ENCODE measurements at places on chromosomes 7 and 10.

GRCh38 chr7:101945034-101945758 is 127.8 kb downstream of the CUX1 start:
- no peak for DNase-seq

- DNase-seq: no peak
These were observed 60.4 kb upstream of the INSIG1 start for GRCh38 chr7:155237297-155237696.

GRCh38 chr10:7519351-7519750 is 108.5 kb upstream of the SFMBT2 start:
- no peak for DNase-seq

DNA sequence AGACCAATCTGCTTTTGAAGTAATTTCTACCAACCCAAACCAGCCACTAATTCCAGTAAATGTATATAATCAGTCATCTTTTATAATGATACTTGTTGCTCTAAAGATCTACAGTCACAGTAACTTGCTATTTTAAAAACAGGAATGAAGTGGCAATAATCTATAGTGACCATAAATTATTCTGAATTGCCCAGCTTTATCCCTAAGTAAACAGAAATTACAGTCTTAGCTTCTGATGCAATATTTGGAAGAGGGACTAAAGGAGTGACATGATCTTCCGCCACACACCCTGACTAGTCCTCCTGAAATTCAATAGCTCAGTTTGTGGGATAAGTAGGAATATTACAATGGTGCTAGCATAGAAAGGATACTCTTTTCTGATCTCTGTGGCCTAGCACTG is 96.1 kb downstream of the ATE1 start:
- DNase-seq: no peak

GRCh38 chr7:322111-322671 is 32.2 kb downstream of the FOXL3 start:
- DNase-seq: peak; percentile 75

DNA sequence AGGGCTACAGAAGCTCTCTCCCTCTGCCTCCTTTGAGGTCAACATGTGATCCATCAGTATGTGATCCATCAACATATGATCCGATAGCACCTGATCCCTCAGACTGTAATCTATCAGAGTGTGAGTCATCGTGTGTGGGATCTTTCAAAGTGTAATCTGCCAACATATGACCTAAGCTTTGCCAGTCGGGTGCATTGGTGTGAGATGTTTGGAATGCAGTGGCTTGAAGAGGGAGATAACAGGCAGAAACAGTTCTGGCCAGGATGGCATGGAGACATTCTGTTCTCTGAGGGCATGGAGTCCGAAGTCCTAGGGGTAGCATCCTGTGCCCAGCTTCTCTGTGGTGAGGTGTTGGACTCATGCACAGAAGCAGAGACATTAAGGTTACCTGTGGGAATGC is 217.7 kb upstream of the ETV1 start:
- DNase-seq: no peak

DNA sequence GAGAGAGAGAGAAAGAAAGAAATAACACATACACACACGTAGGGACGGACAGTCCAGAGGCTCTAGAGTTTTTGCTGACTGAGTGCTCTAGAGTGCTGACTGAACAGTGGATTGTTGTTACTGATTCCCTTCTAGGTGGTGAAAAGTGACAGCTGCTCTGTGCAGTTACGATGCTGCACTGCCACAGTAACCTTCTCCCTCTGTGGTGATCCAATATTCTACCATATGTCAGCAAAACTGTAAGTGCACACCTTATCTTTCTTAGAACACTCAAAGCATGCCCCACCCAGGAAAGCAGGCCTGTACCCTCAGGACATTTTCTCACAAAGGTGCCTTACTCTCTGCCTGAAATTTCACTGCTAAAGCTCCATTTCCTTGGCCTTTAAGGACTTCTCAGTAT is 1023.5 kb downstream of the TYW1 start:
- DNase-seq: no peak

DNA sequence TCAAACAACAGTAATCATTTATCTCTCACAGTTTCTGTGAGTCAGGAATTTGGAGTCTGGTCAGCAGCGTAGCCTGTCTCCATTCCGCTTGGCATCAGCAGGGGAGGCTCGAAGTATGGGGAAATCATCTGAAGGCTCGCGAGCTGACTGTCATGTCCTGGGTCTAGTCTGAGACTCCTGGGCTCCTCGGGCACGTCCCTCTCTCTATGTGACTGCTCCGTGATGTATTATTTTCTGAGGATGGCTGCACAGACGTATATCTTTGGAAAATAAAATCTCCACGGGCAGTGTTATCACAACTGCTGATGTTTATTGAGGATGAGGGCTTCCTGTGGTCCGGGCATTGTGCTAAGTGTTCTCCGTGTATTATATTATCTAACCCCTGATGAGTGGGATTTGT is 23.3 kb upstream of the PCGF5 start:
- no peak for DNase-seq

DNA sequence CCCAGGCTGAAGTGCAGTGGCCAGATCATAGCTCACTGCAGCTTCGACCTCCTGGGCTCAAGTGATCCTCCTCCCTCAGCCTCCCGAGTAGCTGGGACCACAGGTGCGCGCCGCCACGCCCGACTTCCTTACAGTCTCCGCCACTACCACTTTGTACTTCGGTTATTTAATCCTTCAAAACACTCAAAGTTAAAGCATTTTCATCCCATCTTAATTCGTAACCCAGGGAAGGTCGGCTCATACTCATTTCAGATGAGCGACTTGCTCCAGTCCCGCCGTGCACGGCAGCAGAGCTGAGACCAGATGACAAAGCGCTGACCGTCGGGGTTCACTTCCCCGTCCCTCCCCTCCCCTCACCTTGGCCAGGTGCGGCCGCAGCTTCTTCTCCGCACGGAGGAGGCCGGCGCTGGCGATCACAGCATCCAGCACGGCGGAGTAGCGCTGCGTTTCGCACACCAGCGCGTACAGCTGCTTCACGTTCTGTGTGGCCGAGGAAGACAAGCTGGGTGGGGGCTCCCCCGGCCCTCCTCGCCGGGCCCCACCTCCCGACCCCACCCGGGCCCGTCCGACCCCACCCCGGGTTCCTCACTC is 457 bp downstream of the NSUN5 start:
- no peak for DNase-seq

DNA sequence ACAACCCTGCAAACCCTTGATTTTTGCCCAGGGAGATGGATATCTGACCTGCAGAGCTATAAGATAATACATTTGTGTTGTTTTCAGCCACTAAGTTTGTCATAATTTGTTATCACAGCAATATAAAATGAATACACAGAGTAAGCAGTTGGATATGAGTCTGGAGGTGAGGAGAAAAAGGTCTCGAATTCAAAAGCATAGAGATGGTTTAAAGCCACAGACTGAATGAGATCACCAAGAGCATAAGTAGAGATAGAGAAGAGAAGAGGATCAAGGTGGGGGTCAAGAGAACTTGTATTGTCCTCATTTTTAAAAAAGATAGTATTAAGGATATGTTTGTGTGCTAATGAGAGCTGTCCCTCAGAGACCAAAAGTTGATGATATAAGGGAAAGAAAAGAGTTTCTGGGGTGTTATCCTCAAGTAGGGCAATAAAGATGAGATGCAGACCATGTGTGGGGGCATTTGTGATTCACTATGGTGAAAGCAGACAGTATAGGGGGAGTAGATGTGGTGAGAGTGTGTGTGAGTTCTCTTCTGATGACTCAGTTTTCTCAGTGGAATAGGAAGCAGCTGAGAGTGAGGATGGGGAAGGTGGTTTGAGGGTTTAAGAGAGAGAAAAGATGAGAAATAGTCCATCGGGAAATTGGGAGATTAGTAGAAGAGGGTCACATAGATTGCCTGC is 25.8 kb upstream of the PCGF5 start:
- no peak for DNase-seq

GRCh38 chr10:30786131-30786530 is 156.6 kb upstream of the LYZL2 start:
- no peak for DNase-seq

GRCh38 chr7:136969761-136970160 is 101.3 kb downstream of the CHRM2 start:
- DNase-seq: no peak

DNA sequence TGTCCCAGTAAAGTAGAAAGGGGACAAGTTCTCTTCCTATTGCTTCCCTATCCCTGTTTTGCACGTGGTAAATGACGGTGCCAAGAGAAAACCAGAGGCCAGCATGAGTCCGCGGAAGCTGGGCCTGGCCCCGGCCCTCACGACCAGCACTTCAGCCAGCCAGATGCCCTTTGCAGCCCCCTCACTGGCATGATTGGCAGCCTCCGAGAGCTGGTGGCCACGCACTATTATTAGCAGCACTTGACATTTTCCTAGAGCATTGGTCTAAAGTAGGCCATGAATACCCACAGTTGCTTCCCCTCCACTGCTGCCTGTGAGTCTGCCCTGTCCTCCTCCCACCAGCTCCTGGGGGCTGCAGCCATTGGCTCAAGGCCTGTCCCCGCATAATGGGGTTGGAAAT is 369.1 kb downstream of the PLXNA4 start:
- no peak for DNase-seq

DNA sequence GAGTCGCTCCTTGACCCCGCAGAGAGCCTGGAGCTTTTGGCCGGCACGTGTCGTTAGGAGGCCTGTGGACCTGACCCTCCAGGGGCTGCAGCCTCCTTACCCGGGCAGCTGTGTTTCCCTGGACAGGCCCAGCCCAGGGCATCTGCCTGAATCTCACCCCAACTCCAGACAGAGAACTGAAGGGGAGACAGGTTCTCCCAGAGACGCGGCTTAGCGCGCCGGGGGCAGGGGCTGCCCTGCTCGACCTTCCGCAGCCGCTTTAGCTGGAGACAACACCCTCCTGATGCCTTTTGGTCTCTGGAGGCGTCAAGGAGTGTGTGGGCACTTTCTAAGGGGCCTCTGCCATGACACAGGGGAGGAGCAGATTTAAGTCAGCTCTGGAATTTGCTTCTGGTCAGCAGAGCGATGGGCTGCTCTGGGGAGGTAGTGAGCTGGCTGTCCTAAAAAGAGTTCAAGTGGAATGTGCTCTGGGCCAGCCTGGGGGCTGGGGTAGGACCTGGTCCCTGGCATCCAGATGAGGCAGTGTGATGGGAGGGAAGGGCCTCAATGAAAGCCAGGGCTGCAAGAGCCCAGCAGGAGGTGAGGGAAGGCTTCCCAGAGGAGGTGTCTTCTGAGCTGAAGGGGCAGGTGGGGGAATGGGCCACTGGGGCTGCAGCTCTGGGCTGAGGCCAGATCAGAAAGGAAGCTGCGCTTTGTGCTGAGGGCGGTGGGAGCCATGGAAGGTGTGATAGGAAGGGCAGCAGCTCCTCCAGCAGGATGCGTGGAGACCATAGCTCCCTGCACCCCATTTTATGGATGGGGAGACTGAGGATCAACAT is 5.8 kb downstream of the GRIFIN start:
- DNase-seq: no peak

- DNase-seq: no peak
These were observed 136.5 kb upstream of the NAMPT start for GRCh38 chr7:106421181-106421762.

DNA sequence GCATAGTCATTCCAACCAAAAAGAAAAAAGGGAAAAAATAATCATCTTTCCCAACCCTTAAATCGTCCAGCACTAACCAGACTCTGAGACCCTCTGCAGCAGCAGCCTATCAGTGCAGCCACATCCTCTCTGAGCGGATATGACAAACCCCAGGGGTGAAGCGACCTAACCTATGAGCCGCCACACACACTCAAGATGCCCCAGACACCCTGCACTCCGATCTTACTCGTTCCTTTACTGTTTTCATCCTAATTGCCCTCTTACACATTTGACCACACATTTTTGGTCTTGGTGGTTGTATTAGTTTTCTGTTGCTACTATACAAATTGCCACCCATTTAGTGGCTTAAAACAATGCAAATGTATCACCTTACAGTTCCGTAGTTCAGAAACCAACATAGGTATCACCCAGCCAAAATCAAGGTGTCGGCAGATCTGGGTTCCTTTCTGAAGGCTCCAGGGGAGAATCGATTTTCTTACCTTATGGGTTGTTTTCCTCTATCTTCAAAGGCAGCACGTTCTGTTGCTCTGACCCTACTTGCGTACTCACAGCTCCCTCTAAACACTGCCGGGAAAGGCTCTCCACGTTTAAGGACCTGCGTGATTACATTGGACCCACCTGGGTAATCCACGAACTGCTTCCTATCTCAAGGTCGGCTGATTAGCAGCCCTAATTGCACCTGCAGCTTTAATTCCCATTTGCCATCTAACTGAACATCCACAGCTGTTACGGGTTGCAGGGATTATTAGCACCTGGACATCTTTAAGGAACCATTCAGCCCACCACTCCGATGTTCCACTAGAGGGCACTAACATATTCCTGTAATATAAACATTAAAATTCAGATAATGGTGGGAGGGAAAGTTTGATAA is 37.3 kb upstream of the PRSS1 start:
- peak; percentile 70 for DNase-seq

DNA sequence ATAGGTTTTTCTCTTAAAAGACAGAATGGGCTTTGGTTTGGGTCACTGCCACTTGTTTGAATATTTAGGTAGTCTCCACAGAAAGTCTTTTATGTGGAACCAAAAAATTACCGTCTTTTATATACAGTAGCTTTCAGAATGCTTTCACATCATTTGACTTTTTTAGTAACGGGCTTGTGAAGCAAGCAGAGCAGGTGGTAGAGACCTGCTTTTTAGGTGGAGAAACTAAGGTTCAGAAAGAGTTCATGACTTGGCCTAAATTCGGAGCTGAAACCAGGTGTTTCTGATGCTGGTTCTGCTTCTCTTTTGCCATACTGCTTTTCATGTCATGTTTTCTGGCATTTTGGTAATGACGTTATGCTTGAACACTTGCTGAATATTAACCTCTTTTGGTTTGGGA is 36.3 kb downstream of the GARS1 start:
- DNase-seq: no peak

GRCh38 chr10:59337201-59337652 is 25.1 kb downstream of the FAM13C start:
- DNase-seq: no peak

DNA sequence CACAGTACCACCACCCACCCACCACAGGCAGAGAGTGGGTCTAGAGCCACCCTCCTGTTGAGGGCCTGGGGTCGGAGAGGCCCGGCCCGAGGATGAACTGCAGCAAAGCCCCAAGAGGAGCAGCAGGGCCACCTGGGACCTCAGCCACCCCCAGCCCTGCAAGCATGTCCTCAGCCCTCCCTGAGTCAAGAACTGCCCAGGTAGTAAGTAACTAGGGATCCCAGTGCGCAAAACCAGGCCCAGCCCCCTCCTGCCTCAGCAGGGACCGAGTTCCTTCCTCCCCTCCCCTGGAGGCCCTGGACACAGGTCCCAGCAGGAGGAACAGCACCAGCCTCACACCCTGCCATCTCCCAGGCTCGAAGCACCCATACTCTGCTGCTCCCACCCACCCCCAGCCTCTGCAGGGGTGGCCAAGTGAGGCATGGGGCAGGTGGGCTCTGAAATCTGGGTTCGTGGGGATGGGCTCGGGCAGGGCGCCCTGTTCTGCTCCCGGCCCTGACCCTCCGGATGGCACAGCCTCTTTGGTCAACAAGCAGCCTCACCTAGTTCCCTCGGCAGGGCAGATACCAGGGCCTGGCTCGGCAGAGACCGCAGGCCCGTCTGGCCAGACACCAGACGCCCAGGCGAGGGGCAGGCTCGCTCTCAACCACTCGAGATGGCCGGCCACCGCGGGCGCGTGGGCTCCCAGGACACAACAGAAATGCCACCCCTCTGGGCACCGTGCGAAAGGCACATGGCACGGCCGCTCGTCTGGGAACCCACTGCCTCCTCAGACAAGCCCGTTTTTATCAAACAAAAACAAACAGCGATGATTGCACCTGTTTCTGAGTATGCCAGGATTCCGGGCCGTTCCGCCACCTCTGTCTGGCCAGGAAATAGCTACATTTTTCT is 15.2 kb downstream of the PDGFA start:
- no peak for DNase-seq

GRCh38 chr7:151085691-151086620 is at the start of gene AGAP3:
AGAP3 (plus strand) TSS chr7:151086475; CDS start chr7:151086742, 267 bp downstream.
- no peak for DNase-seq

GRCh38 chr7:86431761-86432160 is 211.9 kb upstream of the GRM3 start:
- no peak for DNase-seq

Data from NAMALWA (cell line).